Activated naive CD4-positive, alpha-beta T cell treated with anti-CD3 and anti-CD28 coated beads for 36 hours (primary cell): ENCODE measurements at places on chromosomes 4 and X. TPM values are rescaled to one million over a fixed set of nuclear protein-coding genes. Genes with fewer than 3 reads are reported as not detected.
A peak's percentile ranks its signal among the peaks of the same experiment; 100 is the strongest.

Gene TMPRSS11E
- total RNA-seq: not detected

Gene AREG
- total RNA-seq: 1.5 TPM

DNA sequence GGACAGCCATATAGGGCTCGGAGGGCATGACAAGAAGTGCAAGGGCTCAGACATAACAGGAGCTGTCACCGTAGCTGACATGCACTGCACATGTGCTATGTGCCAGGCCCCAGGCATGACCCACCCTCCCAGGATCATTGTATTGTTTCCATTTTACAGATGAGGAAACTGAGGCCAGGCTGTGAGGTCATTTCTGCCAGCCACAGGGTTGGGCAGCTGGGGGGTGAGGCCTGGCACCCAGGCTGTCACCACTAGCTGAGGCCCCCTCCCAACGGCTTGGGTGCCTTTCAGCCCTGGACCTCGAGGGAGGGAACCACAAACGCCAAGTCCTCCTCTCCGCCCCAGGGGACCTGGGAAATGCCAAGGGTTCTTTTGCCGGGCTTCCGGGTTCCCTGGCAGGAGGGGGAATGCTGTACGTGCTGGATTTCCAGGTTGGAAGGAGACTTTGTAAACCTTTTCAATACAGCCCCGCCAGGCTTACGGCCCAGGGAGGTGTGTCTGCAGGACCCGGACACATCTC lies 12.6 kb downstream of the TREX2 start:
- no peak for DNase-seq
- H3K4me3 ChIP-seq: no peak overlapping the region
- H3K27me3 ChIP-seq: peaks cover 2% of the 10 kb centered on the region
- H3K27ac ChIP-seq: no peak overlapping the region
- no peaks in the 10 kb centered on the region for H3K36me3 ChIP-seq

DNA sequence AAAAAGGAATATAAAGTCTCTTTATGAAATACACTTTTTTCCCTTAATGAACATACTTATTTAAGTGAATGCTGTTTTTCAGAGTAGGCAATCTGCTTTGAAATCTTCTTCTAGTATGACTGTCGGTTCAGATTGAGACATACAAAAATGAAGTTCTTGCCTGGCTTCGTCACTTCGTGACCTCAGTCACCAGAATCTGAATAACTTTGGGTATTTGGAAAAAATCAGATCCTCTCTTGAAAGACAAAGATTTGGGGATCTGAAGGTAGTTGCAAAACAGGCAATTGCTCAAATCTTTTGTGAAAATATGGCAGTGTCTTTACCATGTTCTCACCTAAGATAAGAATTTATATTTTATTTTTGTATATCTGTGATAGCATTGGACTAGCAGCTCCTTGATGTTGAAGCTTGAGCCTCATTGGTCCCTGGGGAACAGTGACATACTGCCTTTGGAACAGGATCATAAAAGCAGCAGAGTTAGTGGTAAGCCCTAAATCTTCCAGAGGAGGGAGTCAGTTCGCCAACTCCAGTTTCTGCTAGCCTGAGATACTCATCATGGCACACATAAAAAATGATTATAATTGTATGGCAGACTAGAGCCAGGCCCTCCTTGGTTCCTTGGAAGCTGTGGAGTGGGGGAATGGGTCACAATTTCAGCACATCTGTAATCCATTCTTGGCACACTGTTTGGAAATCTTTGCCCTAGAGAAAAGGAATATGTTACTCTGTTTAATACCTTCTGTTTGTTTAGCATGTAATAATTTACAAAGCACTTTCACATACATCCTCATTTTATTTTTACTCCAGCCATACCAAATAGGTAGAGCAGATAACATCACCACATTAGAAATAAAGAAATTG lies 5.0 kb downstream of the ARFIP1 start:
- H3K36me3 ChIP-seq: peaks cover 2% of the 10 kb centered on the region
- no peaks in the 10 kb centered on the region for H3K27me3 ChIP-seq
- no peak overlapping the region for H3K4me3 ChIP-seq
- peaks cover 36% of the 10 kb centered on the region for H3K4me1 ChIP-seq
- no peak overlapping the region for H3K27ac ChIP-seq
- peak; percentile 14 for DNase-seq

GRCh38 chr4:184446132-184446658 lies 28.2 kb downstream of the IRF2 start:
- no peak for DNase-seq
- no peak overlapping the region for H3K4me3 ChIP-seq
- peaks cover 4% of the 10 kb centered on the region for H3K36me3 ChIP-seq
- no peaks in the 10 kb centered on the region for H3K27me3 ChIP-seq

DNA sequence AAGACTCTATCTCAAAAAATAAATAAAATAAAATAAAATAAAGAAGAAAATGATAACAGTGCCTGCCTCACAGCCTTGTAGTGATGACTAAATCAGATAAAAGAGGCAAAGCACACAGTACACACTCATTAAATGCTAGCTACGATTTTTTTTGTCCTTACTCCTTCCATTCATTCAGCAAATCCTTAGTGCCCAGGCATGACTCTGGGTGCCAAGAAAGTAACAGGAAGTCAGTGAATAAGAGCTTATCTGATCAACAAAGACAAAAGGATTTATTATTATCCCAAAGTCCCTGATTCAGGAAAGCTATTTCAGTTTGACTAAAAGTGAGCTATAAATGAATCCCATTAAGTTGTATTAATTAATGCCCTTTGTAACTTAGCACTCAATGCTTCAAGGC lies 92.7 kb downstream of the SH3KBP1 start:
- DNase-seq: no peak
- H3K27me3 ChIP-seq: no peaks in the 10 kb centered on the region
- H3K27ac ChIP-seq: peak overlapping the region; percentile 99

- H3K27ac ChIP-seq: no peak overlapping the region
- DNase-seq: no peak
- H3K36me3 ChIP-seq: no peaks in the 10 kb centered on the region
- H3K4me1 ChIP-seq: no peaks in the 10 kb centered on the region
- no peak overlapping the region for H3K4me3 ChIP-seq
These were observed 787.9 kb upstream of the GALNTL6 start for GRCh38 chr4:171025343-171025742.

Gene UCP1
- total RNA-seq: not detected

Gene GPR143
- total RNA-seq: not detected

DNA sequence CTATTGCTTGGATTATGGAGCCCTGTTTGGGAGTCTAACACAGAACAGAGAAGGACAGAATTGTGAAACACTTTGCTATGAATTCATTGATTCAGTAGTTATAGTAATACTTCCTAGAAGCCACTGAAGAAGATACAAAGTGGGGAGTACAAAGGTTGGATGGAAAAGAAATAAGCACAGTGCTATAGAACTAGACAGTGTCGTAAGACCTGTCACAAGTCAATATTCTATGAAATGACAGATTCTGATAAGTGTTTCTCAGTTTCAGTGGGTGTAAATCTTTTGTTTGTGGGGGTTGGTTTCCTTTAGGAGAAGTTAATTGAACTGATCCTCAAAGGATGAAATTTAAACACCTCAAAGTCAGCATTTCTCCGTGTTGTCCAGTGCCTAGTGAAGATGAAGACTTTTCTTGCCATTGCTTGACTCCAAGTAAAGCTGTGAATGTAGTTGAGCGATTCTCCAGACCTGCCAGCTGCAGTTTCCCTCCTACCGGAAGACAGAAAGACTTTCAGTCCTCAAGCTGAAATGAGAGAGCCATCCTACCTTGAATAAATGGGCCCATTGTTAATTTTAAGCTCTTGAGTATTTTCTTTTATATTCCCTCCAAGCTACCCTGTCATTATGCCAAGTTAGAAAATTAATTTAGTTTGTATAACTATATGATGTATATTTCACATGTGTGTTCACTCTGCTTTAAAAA lies 7.9 kb downstream of the PDLIM5 start:
- H3K36me3 ChIP-seq: peaks cover 6% of the 10 kb centered on the region
- H3K4me1 ChIP-seq: peaks cover 18% of the 10 kb centered on the region
- no peak for DNase-seq
- H3K27ac ChIP-seq: no peak overlapping the region
- H3K27me3 ChIP-seq: no peaks in the 10 kb centered on the region

Gene ZDHHC9
- 7.1 TPM for total RNA-seq

Gene ARSH
- total RNA-seq: not detected

DNA sequence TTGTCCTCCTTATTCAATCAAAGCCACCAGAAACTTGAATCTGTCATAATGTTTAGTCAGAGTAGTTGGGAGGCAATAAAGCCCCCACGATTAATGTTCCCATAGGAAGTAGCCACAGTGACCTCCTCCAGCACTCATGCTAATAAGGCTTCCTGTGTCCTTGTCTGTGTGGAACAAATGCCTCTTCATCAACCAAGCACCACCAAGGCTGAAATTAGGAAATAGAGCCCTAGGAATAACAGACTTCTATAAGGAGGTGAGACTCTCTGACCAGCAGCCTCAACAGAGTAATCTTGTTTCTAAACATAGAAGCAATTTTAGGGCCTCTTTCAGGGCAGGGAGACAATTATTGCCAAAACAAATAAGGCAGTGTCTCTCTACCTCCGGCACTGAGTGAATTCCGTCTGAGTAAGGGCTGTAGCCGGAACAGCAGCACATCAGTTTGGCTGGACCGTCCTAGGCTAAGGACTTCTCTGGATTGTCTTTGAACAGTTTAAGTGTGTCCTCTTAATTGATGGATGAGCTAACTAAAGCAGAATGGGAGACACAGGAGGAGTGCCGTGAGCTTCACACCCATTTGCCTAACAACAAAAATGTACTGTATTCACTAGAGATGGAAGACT lies 329.2 kb upstream of the HAND2 start:
- DNase-seq: no peak
- H3K27me3 ChIP-seq: no peaks in the 10 kb centered on the region
- no peaks in the 10 kb centered on the region for H3K36me3 ChIP-seq
- H3K4me1 ChIP-seq: no peaks in the 10 kb centered on the region
- no peak overlapping the region for H3K4me3 ChIP-seq
- H3K27ac ChIP-seq: no peak overlapping the region

Gene NSG1
- 1.9 TPM for total RNA-seq

Gene MSANTD1
- total RNA-seq: 0.49 TPM

- no peak overlapping the region for H3K4me3 ChIP-seq
- peaks cover 18% of the 10 kb centered on the region for H3K36me3 ChIP-seq
- no peak for DNase-seq
- H3K27me3 ChIP-seq: no peaks in the 10 kb centered on the region
- no peaks in the 10 kb centered on the region for H3K4me1 ChIP-seq
These were observed 155.2 kb upstream of the MSX1 start for GRCh38 chr4:4704267-4704666.
